Fibroblast of lung (primary cell): ENCODE measurements at places on chromosomes 13 and 19.

GRCh38 chr19:36267061-36267845 is 52.3 kb downstream of the ZNF146 start:
- DNase-seq: no peak

DNA sequence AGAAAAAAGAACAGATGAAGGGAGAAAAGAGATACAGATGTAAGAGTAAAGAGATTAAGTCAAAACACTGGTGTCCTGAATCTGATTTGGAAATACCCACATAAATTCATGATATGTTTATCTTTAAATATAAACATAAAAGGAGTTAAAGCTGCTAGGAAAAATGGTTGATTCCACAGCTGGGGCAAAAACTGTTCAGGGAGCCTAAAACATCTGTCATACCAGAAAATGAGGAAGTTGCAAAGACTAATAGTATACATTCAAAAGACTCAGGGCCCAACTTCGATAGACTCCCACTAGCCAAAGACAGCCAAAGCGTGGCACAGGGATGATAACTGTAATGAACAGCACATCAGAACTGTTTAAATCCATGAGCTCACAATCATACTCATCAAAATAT is 62.0 kb downstream of the ABCC4 start:
- DNase-seq: peak; percentile 75

DNA sequence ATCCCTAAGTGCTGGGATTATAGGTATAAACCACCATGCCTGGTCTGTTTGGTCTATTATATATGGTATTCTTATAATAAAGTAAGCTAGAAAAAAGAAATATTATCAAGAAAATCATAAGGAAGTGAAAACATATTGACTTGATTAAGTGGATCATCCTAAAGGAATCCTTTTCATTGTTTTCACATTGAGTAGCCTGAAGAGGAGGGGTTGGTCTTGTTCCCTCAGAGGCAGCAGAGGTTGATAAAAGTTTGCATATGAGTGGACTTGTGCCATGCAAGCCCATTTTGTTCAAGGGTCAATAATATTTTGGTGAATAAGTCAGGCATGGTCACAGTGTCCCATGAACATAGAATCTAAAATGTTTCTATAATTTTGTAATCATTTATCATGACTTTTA is 52.7 kb downstream of the ZNF627 start:
- no peak for DNase-seq

DNA sequence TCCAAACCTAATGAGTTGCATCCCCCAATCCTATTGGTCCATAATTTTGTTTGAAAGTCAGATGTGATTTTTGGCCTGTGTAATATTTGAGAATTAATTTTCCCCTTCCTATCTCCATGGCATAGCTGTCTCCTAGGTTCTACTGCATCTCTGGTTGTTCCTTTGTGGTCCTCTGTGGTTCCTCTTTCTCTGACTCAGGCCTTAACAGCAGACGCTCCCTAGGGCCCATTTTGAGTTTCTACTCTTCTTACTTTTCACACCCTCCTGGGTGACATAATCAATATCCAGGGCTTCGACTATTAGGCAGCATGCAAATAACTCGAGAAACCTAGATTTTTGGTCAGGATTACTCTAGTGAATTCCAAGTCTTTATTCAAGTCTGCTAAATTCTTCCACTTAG is 160.7 kb downstream of the RFC3 start:
- DNase-seq: no peak

DNA sequence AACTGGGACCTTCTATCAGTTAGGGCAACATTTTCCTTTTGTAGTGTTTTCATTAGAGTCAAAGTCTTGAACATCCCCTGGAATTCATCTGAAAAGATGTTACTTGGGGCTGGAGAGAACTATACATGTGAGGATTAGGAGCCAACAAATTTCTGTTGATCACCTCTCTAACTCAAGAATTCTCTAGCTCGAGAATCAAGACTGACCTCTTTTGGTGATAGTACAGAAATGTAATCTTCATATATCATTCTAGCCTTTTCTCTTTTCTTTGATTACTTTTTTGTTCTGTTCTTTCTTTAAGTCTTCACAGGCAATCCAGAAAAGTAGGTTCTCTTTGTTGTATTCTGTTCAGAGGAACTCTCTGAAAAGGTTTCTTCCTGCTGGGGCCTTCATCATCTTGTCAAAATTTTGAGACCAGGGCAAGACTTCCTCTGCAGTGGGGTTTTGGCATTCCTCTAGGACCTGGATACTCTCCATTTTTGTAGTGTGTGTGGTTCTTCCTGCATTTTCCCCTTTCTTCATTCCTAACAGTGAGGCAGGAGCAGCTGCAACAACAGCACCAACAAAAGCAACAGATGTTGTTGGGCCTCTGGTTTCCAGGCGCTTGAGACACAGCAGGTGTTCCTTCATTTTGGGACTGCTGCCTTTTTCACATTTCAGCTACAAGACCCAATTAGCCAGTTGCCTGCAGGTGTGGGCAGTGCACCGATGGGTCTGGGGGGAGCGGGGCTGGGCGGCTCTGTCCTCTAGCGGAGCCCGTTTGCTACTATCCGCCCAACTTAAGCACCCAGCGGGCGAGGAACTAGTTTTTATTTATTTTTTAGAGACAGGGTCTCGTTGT is 26.2 kb downstream of the ELF1 start:
- no peak for DNase-seq

DNA sequence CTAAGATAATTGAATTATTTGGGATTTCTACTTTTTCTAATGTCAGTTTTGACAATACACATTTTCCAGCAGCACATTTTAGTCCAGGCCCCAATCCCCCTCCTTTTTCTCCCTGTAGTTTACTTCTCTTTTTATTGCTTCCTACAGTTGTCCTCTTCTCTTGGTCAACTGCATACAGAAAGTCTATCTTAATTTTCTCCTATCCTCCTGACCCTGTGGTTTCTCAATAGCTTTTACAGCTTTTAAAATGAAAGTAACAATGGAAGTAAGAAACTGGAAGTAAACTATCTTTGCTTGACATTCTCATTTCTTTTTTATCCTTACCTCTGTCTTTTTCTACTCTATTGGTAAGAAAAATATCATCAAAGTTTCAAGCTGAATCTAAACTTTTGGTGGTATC is 106.5 kb upstream of the OXGR1 start:
- no peak for DNase-seq

DNA sequence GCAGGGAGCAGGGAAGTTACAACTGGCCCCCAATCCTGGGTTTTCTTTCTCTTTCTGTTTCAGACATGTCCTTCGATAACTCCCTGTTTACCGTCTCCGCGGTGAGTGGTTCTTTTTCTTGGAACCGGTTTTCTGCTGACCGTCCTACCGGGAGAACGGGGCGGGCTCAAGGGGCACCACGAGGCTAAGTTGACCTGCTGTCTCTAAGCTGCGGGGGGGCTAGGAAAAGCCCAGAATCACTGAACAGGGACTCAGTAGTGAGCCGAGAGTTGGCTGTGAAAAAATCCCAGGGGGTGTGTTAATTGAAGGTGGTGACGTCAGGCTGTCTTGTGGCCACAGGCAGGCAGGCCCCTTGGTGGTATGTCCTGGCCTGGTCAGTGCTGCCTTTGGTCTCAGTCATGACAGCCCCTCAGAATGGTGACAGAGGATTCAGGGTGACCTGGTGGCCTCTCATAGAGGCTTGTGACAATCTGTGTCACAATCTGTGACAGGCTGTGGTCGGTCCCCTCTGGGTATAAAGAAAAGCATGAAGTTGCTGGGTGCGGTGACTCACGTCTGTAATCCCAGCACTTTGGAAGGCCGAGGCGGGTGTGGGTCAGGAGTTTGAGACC is 8.1 kb upstream of the CARM1 start:
- peak; percentile 58 for DNase-seq

- DNase-seq: no peak
Measured at GRCh38 chr13:41582027-41582463, 124.7 kb downstream of the RGCC start.

- no peak for DNase-seq
Measured at GRCh38 chr13:67107979-67108378, 122.2 kb downstream of the PCDH9 start.

DNA sequence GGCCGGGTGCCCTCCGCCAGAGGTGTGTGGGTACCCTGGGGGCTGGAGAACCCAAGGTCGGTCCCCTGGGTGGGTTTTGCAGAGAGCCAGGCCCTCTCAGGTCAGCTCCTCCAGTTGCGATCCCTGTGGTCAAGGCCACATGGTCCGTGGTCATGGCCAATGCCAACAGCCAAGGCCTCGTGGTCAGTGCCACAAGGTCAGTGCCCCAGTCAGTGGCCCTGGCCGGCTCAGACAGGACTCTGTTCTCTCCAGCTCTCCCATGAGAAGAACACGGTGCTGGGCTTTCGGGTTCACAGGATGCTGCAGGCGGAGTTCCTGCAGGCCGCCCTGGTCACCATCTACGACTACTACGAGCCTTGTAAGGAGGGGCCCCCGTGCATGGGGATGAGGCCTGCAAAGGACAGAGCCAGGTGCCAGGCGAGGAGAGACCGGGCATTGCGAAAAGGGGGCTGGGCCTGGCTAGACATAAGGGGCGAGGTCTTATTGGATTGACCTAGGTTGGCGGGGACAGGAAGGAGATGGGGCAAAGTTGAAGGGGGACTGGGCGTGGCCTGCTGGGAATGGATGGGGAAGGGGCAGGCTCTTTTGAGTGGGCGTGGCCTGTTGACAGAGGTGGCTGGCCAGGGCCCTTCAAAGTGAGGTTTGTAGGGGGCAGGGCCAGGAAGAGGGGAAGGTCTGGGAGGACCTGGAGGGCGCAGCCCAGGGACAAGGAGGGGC is 15.2 kb upstream of the SHFL start:
- DNase-seq: no peak

DNA sequence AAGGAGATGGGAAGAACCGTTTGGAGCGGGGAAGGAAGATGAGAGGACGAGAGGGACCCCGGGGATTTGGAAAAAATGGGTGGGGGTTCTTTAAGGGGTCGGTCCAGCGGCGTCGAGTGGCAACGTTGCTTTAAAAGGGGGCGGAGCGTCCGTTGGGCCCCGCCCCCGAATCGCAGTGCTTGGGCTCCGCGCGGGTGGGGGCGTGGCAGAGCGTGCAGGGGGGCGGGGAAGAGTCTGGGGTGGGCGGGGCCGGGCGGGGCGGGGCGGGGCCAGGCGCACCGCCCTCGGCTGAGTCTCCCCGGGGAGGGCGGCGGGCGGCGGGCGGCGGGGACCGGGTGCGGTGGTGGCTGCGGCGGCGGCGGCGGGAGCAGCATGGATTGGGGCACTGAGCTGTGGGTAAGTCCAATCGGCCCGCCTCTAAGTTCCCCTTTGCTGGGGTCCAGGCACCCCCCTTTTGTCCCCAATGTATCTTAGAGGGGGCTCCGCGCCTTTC is at the start of gene TRIP10:
TRIP10 (plus strand) TSS at position 291 of the 493 bp plus-strand sequence; CDS start at position 373, 82 bp downstream.
- DNase-seq: peak; percentile 82

- DNase-seq: no peak
Measured at GRCh38 chr13:69600811-69601210, 506.8 kb upstream of the ATXN8OS start.

DNA sequence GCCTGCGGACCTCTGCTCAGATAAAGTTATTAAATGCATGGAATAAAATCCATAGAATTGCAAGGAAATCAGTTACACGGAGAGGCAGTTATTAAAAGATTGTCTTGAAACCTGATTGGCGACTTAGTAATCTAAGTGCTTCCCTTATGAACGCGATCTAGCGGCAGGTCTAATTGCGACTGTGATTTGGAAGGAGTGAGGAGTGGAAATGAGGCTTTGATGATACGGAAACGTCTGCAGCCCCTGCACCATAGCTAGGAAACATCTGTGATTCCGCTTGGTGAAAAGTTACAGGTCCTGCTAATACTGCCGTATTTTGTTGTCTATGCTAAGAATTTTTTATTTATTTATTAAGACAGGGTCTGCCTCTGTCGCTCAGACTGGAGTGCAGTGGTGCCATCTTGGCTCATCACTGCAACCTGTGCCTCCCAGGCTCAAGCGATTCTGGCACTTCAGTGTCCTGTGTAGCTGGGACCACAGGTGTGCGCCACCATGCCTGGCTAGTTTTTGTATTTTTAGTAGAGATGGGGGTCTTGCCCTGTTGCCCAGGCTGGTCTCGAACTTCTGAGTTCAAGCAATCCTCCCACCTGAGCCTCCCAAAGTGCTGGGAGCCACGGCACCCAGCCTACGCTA is 887 bp downstream of the NDUFS7 start:
- no peak for DNase-seq

- DNase-seq: peak; percentile 60
Measured at GRCh38 chr19:56350416-56351045, 35.9 kb upstream of the ZSCAN5A start.

DNA sequence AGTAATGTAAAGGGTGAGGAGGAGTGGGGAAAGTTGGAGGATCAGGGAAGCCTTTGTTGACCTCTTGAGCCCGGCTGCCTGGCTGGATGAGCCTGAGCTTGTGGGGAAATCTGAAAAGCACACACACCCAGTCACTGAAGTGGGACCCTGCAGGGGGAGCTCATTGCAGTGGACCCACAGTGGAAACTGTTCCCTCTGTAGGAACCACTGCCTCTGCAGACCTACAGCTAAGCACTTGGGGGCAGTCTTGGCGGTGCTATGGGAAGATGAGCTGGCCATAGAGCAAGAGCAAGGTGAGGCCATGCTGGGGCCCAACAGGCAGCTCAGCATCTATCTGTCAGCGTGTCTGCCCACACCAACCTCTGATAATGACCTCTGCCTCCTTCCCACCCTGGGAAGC is 294.8 kb downstream of the TSHZ3 start:
- DNase-seq: peak; percentile 63

- no peak for DNase-seq
Measured at GRCh38 chr13:110841846-110842245, 73.0 kb downstream of the ANKRD10 start.

- DNase-seq: no peak
Measured at GRCh38 chr13:52399708-52400107, 6.3 kb downstream of the THSD1 start.

DNA sequence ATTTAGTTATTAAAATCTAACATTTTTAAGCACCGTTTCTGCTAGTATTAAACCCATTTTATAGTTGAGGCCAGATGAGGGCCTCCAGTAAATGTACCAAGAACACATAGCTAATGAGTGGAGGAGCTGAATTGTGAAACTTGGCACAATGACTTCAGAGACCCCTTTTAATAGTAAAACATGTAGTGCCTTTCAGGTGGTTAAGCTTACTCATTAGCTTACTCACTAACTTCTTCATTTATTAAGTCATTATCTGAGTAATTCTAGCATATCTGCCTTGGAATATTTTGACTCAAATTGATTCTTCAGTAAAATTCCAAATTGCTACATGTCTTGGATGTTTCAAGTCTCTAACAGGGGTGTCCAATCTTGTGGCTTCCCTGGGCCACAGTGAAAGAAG is 735.2 kb downstream of the LIG4 start:
- no peak for DNase-seq

DNA sequence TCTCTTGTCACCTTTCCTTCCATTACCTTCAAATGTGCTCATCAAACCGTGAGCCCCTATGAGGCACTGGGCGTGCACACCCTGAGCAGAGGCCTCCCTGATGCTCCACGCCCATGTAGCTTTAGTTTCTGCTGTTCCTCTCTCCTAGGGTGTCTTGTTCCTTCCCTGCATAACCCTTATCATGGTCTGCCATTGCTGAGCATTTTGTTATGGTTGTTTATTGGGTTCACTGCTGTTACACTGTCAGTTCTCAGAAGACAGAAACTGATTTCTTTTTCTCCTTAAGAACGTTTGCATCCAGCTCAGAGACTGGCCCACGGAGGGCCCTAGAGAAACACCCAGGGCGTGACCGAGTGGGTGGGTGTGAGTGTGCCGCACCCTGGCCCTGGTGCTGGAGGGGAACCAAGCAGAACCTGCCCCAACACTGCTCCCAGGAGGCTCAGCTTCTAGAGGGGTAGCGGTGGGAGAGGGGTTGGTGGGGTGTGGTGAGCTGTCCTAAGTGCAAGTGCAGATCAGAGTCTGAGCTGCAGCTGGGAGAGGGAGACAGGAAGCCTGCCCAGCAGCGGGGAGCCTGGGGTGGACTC is 61.4 kb upstream of the URI1 start:
- no peak for DNase-seq

- DNase-seq: peak; percentile 74
Measured at GRCh38 chr13:107209824-107210722, 642.1 kb upstream of the ARGLU1 start.

- no peak for DNase-seq
Measured at GRCh38 chr13:21909331-21909730, 238.5 kb downstream of the FGF9 start.
